NCI-H187 treated with DMSO at 0.1 percent for 48 hours (cell line): ENCODE measurements at places on chromosomes 11 and 22.

DNA sequence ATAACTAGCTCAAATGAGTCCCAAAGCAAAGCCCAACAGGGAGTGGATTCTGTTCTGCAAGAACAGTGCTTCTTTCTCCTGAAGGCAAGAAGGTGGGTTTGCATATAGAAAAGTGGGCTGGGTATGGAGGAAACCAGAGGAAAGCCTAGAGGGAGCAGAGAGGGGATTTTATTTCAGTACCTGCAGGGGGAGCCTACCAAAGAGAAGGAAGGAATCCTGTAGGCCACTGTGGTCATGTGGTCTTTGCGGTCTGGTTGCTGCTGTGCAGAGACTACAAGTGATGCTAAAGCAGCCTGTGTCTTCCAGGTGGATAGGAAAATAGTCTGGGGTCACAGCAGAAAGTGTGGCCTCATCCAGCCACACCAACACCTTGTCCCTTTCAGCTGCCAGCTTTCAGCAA, 33.2 kb upstream of the ZBTB16 start:
- no peak for DNase-seq

- DNase-seq = no peak
Observed at GRCh38 chr11:110293389-110293788, 3.0 kb downstream of the RDX start.

- DNase-seq = no peak
Observed at GRCh38 chr11:121031167-121031566, 7.3 kb downstream of the TBCEL start.

GRCh38 chr11:31045335-31045734, 324.2 kb downstream of the DCDC1 start:
- DNase-seq = no peak

GRCh38 chr11:38089726-38090125, 1491.7 kb upstream of the RAG2 start:
- no peak for DNase-seq

DNA sequence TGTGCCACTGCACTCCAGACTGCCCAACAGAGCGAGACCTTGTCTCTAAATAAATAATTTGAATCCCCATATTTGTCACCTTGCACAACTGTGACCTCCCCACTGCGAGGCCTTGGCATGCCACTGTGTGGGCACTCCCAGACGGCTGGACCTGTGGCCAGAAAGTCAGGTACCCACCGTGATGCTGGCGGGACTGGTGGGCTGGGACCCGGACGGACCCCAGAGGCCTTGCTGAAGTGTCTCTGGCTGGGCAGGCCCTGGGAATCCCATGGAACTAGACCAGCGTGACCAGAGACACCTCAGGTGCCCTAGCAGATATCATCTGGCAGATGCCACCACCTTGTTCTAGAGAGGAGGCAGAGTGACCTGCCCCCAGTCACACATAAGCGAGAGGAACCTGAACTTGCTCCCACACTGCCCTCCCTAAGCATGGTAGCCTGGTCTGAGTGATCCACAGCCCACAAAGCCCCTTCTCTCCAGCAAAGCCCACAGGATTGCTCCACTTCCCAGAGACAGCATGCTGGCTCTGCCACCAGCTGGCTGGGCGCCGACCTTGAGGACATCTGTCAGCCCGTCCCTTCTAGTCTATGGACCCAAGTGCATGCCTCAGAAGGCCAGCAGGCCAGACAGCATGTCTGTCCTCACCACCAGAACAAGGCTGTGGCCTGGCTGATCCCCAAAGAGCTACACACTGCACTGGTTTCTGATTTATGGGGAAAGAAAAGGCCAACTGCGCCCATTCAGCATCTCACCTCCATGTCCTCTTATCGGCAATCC, 9.5 kb downstream of the MACROD1 start:
- no peak for DNase-seq

GRCh38 chr22:38018938-38019827, 34.8 kb upstream of the SOX10 start:
- DNase-seq = no peak

- no peak for DNase-seq
Observed at GRCh38 chr11:45983471-45983845, 61.0 kb downstream of the LARGE2 start.

DNA sequence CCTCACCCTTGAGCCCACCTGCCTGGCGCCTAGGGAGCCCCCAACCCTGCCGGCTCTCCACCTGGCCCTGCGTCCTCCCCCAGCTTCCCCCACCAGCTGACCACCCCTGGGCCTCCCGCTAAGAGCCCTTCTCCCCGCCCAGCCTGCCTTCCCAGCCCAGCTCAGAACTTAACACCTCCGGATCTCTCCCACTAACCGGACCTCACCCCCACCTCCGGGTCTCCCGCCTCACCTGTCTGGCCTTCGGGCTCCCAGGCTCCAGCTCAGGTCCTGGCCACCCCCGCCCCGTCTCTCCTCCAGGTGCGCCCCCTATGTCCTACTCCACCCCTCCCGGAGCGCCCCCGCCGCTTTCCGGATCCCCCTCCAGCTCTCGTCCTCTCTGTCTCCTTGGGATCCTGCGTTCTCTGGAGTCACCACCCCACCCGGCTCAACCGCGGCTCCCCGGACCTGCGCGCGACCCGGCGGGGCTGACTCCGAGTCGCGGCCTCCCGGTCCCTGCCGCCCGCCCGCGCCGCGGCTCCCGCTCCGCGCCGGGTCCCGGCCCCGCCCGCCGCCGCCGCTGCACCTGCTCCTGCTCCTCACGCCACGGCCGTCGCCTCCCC, at the start of gene KCNJ11:
KCNJ11 (minus strand) TSS at position 51 of the 602 bp plus-strand sequence. CDS start 568 bp downstream, outside the sequence.
- DNase-seq = no peak

- no peak for DNase-seq
Observed at GRCh38 chr11:114237321-114238280, 58.6 kb upstream of the NNMT start.

DNA sequence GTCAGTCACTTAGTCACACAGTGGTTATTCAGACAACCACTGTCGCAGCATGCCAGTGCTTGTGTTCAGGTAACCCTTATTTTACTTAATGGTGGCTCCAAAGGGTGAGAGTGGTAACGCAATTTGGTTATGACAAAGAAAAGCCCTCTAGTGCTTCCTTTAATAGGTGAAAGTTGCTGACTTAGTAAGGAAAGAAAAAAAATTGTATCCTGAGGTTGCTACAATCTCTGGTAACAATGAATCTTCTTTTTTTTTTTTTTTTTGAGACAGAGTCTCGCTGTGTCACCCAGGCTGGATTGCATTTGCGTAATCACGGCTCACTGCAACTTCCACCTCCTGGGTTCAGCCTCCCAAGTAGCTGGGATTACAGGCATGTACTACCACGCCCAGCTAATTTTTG, 64.5 kb downstream of the C11orf91 start:
- no peak for DNase-seq

DNA sequence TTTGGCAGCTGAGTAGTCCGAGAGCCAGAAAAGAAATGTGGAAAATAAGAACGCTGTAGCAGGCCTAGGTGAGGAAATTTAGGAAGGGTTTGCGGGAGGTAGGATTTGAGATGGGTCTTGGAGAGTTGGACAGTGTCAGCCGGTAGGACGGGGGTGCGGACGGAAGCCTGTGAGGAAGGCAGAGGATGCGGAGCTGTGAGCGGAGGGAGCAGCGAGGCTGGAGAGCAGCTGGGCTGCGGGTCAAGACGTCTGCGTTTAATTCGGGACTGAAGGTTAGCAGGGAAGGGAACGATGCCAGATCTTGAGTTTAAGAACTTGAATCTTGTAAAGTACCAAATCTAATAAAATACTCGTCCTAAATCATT, 669 bp upstream of the TIGD3 start:
- no peak for DNase-seq

GRCh38 chr11:134565343-134565891, 153.4 kb upstream of the B3GAT1 start:
- DNase-seq = no peak

DNA sequence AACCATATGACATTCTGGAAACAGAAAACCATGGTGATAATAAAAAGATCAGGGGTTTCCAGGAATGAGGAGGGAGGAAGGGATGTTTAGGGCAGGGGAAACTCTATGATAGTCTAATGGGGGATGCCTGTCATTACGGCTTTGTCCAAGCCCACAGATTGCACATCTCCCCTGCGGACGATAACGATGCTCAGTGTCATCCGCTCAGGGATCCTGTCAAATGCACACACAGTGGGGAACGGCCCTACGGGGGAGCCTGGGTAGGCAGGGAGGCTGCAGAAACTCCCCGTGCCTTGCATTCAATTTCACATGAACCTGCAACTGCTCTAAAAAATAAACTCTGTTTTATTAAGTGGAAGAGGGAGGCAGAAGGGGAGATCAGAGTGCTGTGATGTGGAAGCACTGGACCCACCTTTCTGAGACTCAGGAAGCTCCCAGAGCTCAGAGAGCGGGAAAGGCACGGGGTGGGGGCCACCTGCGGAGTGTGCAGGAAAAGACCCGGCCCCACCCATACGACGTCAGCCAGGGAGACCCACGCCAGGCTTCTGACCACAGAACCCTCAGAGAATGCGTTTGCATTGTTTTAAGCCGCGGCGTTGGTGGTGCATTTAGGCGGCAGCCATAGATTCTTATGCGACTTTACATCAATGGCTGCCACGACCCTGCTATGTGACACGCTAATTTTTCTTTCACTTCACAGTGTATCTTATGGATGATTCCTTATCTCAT, 543.5 kb downstream of the BRD1 start:
- no peak for DNase-seq

GRCh38 chr11:73321604-73322381, 13.7 kb downstream of the ARHGEF17 start:
- no peak for DNase-seq

DNA sequence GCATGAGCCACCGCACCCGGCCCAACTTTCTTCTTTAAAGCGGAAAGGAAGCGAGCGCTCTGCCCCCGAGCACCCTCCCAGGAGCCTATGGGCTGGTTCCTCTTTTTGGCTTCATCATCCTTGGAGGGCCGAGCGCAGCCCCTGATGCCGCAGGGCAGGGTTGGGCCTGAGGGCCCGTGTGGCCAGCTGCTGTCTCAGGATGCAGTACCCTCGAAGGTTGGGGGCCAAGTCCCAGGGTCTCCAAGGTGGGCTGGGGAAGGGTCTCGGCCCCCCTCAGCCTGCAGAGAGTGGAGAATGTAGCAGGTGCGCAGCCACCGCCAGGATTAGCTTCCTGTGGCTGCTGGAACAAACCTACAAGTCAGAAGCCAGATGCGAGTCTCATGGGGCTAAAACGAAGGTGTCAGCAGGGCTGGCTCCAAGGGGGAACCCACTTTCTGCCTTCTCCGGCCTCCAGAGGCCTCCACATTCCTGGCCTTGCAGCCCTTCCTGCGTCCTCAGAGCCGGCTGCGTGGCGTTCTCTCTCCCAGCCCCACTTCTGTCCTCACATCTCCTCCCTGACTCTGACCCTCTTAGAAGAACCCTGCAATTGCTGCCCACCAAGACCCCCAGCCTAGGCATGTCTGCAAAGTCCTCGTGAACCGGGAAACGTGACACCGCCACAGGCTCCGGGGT, 2.9 kb downstream of the PANX2 start:
- no peak for DNase-seq

GRCh38 chr11:18366286-18366685, 28.1 kb upstream of the LDHA start:
- DNase-seq = no peak

DNA sequence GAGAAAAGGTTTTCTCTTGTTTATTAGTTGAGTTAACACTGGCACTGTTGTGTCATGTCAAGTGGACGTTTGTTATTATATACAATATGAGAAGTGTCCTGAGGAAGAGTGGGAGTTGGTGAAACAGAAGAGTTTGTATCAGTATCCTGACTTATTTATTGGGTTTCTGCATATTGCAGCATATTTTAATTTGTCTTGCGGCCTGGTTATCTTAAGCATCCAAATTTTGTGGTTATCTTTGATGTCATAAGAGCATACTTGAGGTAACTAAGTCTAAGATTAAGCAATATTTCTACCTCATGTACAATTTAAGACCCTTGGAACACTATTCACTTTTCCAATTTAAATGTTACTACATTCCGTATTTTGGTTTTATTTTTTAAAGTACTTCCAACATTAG, 103.5 kb downstream of the DDX10 start:
- DNase-seq = no peak

GRCh38 chr11:117095284-117096161, 2.7 kb downstream of the SIK3 start:
- DNase-seq = peak; percentile 18

GRCh38 chr11:96748639-96749370, 359.0 kb downstream of the JRKL start:
- DNase-seq = no peak

DNA sequence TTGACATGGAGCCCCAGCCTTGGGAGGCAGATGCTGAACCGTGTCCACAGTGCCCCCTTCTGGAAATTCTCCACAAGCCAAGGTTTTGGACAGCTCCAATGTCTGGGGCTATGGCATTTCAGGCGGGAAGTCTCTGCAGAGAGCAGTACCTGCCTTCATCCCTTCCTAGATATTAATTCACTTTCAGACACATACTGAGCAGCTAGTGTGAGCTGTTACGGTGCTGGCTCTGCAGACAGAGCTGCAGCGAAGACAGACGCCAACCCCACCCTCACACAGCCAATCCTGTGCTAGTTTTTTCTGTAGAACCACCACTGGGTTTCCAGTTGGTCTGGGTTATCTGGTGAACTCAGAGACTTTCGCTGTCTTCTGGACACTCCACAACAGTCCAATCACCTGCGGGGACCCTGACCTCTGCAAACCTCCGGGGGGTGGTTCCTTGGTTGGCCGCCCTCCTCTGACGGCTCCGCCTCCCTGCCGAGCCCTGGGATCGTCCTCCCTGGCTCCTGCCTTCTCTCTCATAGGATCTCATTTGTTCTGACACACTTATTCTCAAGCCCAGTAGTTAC, 9.1 kb downstream of the LMF2 start:
- no peak for DNase-seq

- DNase-seq = no peak
Observed at GRCh38 chr11:75383246-75383645, 16.1 kb upstream of the RPS3 start.

DNA sequence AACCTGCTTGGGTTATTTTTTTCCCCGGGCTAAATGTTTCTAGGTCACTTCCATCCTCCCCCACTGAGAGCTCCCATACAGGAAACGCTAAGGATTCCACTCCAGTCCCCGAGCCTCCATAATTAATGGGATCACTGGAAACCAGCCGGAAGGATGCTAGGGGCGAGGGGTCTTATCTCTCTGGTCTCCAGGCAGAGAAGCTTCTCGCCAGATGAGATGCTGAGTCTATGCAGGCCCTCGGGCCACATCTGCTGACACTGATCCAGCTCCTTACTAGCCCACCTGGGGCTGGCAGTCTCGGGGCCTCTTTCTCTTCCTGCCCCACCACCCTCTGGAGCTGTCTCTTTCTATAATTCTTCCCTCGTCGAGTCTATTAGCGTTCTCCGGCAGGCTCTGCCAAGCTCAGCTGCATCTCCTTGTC, 125.9 kb upstream of the SYT13 start:
- DNase-seq = no peak

GRCh38 chr11:124108156-124108555, 7.1 kb upstream of the VWA5A start:
- no peak for DNase-seq
